ENCODE measurements at places on chromosomes 12 and 14. TPM values are rescaled to one million over a fixed set of nuclear protein-coding genes. Genes with fewer than 3 reads are reported as not detected.

DNA sequence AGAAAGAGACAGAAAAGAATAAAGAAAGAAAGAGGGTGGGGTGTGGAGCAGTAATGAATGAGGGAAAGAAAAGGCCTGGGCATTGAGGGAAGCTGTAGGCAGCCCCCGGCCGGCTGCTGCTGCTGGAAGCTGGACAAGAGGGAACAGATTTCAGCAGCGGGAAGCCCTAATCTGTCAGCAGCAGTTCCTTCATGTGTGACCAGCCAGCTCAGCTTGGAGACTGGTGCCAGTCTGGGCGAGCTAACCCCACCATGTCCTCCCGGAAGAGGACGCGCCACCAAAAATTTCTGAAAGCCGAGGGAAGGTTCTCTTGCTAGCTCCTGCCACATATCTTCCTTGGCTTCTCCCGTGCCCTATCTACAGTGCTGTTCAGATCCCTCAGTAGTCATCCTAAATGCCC is 236.8 kb downstream of the GRIN2B start:
- DNase-seq, result no peak

GRCh38 chr12:69238589-69239351 is 599 bp upstream of the CPSF6 start:
- DNase-seq, result no peak

Gene WSCD2
- total RNA-seq, result not detected

DNA sequence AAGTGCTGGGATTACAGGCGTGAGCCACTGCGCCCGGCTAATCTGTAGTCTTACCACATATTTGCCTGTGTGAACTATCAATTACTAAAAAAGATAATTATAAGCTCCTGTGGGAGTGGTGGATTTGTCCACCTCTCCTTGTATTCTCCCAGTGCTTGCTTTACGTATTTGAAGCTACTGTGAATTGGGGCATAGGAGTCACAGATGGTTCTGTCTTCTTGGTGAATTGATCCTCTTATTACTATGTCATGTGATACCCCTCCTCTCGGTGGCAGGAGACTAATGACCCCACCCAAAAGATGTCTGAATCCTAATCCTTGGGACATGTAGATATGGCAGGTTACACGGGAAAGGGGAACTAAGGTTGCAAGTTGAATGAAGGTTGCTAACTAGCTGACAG is 11.8 kb downstream of the GPR132 start:
- DNase-seq, result no peak

GRCh38 chr12:110199339-110200123 is 75.4 kb downstream of the IFT81 start:
- peak; percentile 72 for DNase-seq

DNA sequence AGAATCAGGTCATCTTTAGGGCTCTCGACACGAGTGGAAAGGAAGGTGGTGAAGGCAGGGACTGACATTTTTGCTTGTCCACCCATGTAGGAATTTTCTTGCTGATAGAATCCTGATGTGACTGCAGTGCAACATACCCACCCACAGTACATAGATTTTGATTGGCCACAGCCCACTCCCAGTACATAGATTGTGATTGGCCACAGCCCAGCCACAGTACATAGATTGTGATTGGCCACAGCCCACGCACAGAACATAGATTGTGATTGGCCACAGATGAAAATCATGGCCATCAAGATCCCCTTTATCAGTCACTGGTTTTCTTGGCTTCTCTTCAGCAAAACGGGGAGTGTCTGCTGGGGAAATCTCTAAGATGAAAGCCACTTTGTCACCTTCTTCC is 1041.5 kb downstream of the AACS start:
- no peak for DNase-seq

DNA sequence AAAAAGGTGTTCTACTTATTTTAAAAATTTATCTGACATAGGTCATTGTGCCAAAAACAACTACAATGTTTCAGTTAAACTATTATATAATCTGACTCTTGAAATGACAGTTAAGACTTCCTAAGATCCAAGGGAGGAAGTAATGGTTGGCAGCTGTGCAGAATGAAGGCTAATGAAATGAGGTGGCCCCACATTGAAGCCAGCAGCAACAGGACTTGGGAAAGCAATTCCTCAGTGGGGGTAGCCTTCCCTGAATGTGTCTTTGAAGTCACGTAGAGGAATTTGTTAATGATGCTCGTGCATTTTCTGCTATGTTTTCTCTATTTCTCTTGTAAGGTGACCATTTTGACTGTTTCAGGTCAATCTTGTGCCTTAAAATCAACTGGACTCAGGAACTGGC is 162.4 kb upstream of the DAAM1 start:
- no peak for DNase-seq

Gene CCDC38
- total RNA-seq, result not detected

Gene KRT74
- total RNA-seq, result not detected

Gene RPL10L
- total RNA-seq, result not detected

Gene GXYLT1
- total RNA-seq, result 25.7 TPM

GRCh38 chr14:105857826-105858675 is 331.7 kb downstream of the TMEM121 start:
- no peak for DNase-seq

Gene KRT82
- total RNA-seq, result not detected

DNA sequence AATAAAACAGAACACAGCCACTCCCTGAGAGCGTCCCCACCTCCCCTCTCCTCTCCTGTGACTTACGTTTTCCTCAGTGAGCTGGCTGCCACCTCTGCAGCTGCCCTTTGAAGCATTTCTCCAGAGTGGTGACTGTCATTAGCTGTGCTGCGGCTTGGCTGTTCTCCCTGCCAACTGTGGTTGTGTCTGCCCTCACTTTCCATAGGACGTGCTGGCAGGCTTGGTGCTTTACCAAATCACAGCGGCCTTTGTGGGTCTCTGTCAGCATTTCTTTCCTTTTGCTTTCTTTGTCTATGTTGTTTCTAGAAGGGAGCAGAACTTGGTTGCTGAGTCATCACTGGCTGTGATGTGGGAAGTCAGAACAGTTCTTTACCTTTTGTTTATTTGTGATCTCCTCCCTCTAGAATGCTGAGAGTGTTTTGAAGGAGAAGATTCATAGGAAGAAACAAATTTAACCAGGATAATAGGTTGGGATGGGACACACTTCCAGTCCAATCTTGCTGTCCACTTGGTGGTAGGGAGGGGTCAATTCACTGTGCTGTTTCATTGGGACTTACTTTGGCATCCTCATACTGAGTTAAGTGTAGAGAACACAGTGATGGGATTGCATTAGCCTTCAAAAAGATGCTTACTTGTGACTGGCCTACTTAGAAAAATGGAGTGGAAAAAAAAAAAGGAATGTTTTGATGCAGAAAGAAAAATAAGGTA is 88.2 kb downstream of the TMX1 start:
- DNase-seq, result no peak

GRCh38 chr12:111283521-111283920 is 85.4 kb downstream of the PHETA1 start:
- no peak for DNase-seq

Gene PTGDR
- total RNA-seq, result not detected
